ENCODE measurements at places on chromosomes 6 and 20. TPM values are rescaled to one million over a fixed set of nuclear protein-coding genes. Genes with fewer than 3 reads are reported as not detected.

PAX1 gene
- not detected for total RNA-seq

PCIF1 gene
- 9.6 TPM for total RNA-seq

HFE gene
- total RNA-seq = 5.5 TPM

C6orf47 gene
- 27.1 TPM for total RNA-seq

HRH3 gene
- not detected for total RNA-seq

OR2H2 gene
- total RNA-seq = 0.24 TPM

IL17F gene
- total RNA-seq = not detected

MMP24 gene
- not detected for total RNA-seq

SNAP91 gene
- total RNA-seq = not detected

C4B gene
- total RNA-seq = 1.2 TPM

SGK2 gene
- total RNA-seq = 1.4 TPM

AKAP7 gene
- 2.2 TPM for total RNA-seq

LZTS3 gene
- 8.5 TPM for total RNA-seq

AKAP12 gene
- 1.3 TPM for total RNA-seq

POM121L2 gene
- total RNA-seq = not detected

TMEM63B gene
- total RNA-seq = 54.9 TPM

DDX43 gene
- total RNA-seq = 0.48 TPM

TRIM15 gene
- total RNA-seq = not detected

PRL gene
- total RNA-seq = not detected

DCDC2 gene
- total RNA-seq = 55.7 TPM

HSPA1A gene
- 172 TPM for total RNA-seq

SLC22A16 gene
- not detected for total RNA-seq

ARG1 gene
- total RNA-seq = not detected

PPP1R14C gene
- 89.9 TPM for total RNA-seq

RSPO4 gene
- not detected for total RNA-seq

TSPO2 gene
- total RNA-seq = not detected

CENPW gene
- 0.85 TPM for total RNA-seq

TRMT6 gene
- total RNA-seq = 12.8 TPM

SLC17A9 gene
- 0.43 TPM for total RNA-seq

CRIP3 gene
- total RNA-seq = not detected

RAET1G gene
- total RNA-seq = 41.3 TPM

VSTM2L gene
- total RNA-seq = 43.3 TPM

BPIFB1 gene
- total RNA-seq = not detected

GTSF1L gene
- not detected for total RNA-seq

C6orf15 gene
- not detected for total RNA-seq

SYNGAP1 gene
- 1.4 TPM for total RNA-seq

NKX2-2 gene
- total RNA-seq = not detected

CLIC5 gene
- total RNA-seq = 0.72 TPM

TMEM181 gene
- total RNA-seq = 42.2 TPM

SRC gene
- 22.0 TPM for total RNA-seq

IYD gene
- total RNA-seq = under 0.01 TPM

PACRG gene
- total RNA-seq = 2.1 TPM
